ENCODE measurements at places on chromosomes 6 and 20.
A peak's percentile ranks its signal among the peaks of the same experiment; 100 is the strongest.

DNA sequence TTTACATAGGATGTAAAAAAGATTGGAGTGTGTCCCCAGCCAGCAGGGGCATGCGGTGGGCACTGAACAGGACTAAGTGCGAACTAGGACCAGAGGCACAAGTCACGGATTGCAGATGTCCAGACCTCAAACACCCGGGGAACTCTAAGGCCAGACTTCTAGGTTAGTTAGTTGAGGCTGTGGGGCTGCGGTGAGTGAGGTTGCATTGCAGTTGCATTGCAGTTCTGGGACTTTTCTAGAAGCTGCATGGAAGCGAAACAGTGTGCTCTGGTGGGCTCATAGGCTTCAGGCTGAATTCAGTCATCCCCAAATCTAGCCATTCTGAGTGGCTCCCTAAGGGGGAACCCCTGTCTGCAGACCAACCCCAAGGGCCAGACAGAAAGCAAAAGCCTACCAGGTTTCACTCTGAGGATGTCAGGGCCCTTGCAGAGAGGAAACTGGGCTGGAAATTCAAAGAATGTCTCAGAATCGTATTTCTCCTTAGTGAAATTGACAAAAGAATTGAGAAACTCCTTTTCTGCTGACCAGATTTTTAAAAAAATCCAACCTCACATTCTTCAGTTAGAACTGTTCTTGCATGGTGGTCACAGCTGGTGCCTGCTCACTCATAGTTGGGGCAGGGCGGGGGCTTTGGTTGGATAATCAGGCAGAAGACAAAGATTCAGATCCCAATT, 182.8 kb downstream of the ZDHHC14 start:
- no peak for DNase-seq

DNA sequence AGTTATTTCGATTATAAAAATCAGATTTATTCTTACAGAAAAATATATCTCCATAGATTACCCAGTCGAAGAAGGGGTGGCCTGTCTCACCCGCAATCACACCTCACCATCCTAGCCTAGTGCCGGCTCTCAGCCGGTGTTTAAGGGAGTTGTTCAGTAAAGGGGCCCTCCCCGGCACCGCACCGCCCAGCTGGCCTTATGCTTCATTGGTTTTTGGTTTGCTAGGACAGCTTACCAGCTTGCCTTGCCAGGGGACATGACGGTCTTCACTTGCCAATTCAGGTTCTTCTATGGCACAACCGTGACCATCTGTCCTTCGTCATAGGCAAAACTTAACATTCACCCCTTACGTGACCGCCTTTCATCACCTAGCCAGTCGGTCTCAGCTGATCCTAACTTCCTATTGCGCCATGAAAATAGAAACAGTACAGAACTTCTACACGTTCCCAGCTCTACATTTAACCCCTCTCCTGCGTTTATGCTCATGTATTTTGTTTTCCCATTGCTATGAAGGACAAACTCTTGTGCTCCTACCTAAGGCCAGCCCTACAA, 44.7 kb upstream of the SLC22A16 start:
- DNase-seq: no peak

- no peak for DNase-seq
These were observed 3.4 kb downstream of the GABBR1 start for GRCh38 chr6:29629571-29629970.

- no peak for DNase-seq
These were observed 20.4 kb downstream of the RAB44 start for GRCh38 chr6:36717871-36718540.

- DNase-seq: no peak
These were observed 35.0 kb upstream of the DSE start for GRCh38 chr6:116335612-116336215.

DNA sequence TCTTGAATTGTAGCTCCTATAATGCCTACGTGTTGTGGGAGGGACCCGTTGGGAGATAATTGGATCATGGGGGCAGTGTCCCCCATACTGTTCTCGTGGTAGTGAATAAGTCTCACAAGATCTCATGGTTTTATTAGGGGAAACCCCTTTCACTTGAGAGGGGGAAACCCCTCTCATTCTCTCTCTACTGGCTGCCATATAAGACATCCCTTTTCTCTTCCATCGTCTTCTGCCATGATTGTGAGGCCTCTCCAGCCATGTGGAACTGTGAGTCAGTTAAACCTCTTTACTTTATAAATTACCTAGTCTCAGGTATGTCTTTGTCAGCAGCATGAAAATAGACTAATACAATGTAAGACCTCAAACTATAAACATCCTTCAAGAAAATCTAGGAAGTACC, 23.1 kb downstream of the PAQR8 start:
- DNase-seq: no peak

- no peak for DNase-seq
These were observed 99.1 kb downstream of the CENPW start for GRCh38 chr6:126439040-126439439.

- no peak for DNase-seq
These were observed 315.4 kb upstream of the CDYL start for GRCh38 chr6:4460586-4461475.

- no peak for DNase-seq
These were observed 628.2 kb downstream of the CDH26 start for GRCh38 chr20:60586269-60587050.

- DNase-seq: no peak
These were observed 48.4 kb downstream of the MAFB start for GRCh38 chr20:40640667-40641066.

DNA sequence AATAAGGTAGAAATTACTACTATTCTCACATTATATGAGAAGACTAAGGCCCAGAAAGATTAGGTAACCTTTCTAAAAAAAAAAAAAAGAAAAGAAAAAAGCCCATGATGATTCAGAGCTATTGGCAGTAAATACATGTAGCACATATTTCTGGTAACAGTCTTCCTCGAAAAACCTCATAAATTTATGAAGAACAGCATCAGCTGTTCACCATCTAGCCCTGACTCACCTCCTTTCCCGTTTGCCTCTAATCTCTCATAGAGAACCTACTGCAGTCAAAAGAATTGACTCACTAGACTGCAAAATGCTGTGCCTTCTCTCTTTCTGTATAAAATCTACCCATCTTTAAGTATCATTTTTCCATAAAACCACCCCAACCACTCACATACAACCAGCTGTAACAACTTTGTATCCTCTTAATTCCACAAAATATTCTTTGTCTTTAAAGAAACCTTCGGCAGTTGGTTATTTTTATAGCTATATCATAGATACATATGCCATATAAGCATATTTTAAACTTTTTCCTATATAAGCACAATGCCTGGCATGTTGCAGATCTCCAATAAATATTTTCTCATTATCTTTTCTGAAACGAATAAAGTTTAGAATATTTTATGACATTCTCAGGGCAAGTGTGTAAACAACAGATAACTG, 152.7 kb upstream of the ENPP5 start:
- peak; percentile 4 for DNase-seq

- DNase-seq: no peak
These were observed 143.9 kb downstream of the BCAS1 start for GRCh38 chr20:53926428-53927028.

GRCh38 chr6:169513478-169514193, 188.2 kb downstream of the WDR27 start:
- no peak for DNase-seq

DNA sequence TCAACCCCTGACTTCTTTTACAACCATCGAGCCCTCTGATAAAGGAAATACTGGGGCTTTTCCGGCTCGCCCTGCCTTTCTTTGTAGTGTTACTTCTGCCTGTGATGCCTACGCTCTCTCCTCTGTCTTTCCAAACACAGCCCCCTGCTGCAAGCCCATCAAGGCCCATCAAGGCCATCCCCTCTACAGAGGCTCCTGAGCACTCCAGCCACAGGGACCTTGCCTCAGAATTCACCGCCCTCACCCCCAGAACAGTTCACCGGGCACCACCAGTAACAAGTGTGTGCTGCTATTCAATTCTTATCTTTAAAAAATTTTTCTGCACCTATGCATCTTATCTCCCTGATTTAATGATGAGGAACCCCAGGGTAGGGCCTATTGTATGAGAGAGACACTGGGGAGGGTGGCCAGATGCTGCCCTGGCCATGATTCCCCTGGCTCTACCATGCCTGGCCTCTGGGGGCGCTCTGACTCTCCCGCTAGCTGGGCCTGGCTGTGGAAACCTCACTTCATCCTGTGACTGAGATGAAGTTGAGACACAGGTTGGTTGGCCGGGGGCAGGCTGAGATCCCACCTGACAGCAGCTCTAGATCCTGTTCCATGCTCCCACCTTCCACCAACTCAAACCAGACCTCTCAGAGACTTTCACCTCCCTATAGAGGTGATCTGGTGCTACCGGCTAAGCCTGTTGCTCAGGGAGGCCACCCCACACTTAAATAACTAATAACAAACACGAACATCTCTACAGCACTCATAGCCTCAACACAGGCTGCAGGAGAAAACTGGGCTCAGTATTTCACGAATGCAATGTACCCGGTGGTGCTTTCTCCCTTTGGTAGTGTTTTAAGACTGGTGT, 19.2 kb upstream of the GLP1R start:
- no peak for DNase-seq

GRCh38 chr20:32278199-32278643, 770 bp downstream of the KIF3B start:
- no peak for DNase-seq

DNA sequence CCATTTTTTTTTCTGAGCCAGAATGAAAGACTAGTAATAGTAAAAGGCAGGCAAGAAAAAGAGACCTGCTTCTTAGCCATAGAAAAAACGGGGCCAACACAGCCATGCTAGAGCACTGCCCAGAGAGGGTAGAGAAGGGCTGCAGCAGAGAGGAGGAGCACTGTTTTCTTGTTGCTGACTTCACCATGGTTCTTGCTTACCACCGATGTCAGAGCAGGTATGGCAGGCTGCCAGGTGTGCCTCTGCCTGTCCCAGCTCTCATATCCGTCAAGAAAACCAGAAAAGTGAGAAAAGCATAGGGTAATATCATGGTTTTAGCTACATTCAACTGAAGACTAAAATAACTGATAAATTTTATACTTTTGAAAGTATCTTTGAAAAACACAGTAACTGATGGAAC, 60.7 kb downstream of the DTNBP1 start:
- DNase-seq: no peak

- DNase-seq: no peak
These were observed 1064.6 kb upstream of the EYS start for GRCh38 chr6:66771626-66772025.

- no peak for DNase-seq
These were observed 868 bp downstream of the NCOA3 start for GRCh38 chr20:47502271-47503239.

DNA sequence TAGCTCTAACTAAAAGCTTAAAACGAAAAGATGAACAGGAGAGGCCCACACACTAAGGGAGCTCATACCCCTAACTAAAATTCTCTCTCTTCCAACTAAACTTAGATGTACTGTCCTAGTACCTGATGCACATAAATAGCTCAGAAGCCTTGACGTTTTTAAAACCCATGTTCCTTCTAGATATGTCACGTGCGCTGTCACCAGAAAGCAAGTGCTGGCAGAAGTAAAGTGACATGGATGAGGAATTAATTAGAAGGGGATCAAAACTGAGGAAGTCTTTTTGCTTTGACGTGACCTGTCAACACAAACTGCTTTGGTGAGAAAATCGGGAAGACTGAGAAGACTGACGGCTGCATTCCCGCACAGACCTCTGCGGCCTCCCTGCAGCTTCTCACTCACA, 142.5 kb downstream of the ZMYND8 start:
- no peak for DNase-seq

DNA sequence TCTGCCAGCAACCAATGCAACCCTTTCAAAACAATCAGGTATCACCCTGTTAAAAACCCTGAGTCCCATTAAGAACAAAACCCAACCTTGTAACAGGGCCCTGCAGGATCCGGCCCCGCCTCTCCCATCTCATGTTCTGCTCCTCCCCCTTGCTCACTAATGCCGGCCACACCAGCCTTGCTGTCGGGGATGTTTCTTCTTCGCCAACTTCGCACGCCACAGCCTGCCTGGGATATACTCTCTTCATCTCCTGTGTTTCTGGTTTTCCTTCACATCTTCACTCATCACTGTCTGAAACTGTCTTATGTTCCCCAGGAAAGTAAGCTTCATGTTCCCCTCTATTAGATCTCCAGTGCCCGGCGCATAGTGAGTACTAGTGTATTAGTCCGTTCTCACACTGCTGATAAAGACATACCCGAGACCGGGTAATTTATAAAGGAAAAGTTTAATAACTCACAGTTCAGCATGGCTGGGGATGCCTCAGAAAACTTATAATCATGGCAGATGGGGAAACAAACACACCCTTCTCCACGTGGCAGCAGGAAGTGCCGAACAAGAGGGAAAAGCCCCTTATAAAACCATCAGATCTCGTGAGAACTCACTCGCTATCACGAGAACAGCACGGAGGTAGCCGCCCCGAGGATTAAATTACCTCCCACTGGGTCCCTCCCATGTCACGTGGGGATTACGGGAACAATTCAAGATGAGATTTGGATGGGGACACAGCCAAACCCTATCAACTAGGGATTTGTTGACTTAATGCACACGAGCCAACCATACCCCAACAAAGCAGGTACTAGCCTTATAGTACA, 5.1 kb downstream of the TP53RK start:
- no peak for DNase-seq

GRCh38 chr6:136952714-136953260, 30.7 kb downstream of the SLC35D3 start:
- DNase-seq: no peak

- no peak for DNase-seq
These were observed 548 bp upstream of the BCAS4 start for GRCh38 chr20:50794181-50794845.

- DNase-seq: no peak
These were observed 106.7 kb upstream of the DTNBP1 start for GRCh38 chr6:15769511-15770018.

- DNase-seq: peak; percentile 49
These were observed 26.8 kb downstream of the PPP1R14C start for GRCh38 chr6:150169609-150170008.

DNA sequence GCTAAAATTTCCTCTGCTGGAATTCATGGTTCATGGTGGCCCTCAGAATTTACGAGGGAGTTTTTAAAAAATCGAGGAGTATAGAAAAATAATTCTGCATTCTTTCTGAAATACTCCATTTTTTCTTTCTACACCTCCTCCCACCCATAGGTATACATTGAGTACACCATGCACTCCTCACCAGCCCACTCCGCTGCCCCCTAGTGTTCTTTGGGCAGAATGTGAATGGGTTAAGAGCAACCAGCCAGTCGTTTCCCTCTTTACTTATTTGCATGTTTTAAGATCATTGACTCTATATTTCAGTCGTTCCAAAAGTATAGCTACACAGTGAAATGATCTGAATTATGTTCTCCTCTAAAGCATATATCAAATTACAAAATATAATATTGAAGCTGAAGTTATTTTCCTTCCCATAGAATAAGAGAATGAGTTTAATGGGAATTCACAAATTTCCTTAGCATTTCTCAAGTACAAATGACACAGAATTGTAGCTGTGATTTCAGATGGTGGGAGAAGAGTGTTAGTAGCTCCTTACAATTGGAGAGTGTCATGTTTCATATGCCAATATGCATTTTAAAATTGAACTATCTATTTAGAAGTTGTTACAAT, 977.7 kb upstream of the SLC35B3 start:
- DNase-seq: peak; percentile 1

- DNase-seq: no peak
These were observed 147.4 kb downstream of the HDGFL1 start for GRCh38 chr6:22716721-22717120.
